ENCODE measurements at places on chromosomes 4 and X.
A peak's percentile ranks its signal among the peaks of the same experiment; 100 is the strongest.

GRCh38 chrX:37468124-37468739, 103.2 kb upstream of the LANCL3 start:
- no peak for DNase-seq

DNA sequence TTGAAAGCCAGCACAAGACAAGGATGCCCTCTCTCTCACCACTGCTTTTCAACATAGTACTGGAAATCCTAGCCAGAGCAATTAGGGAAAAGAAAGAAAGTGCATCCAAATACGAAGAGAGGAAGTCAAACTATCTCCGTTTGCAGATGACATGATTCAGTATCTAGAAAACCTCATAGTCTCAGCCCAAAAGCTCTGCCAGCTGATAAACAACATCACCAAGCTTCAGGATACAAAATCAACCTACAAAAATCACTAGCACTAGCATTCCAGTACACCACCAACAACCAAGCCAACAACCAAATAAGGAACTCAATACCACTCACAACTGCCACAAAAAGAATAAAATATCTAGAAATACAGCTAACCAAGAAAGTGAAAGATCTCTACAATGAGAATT, 38.6 kb downstream of the COX7B2 start:
- no peak for DNase-seq

GRCh38 chrX:136258951-136259350, 7.8 kb upstream of the MAP7D3 start:
- DNase-seq, result no peak

- DNase-seq, result no peak
Measured at GRCh38 chr4:112156112-112156511, 10.9 kb downstream of the FAM241A start.

GRCh38 chr4:53702334-53703266, 111.3 kb upstream of the LNX1 start:
- no peak for DNase-seq

DNA sequence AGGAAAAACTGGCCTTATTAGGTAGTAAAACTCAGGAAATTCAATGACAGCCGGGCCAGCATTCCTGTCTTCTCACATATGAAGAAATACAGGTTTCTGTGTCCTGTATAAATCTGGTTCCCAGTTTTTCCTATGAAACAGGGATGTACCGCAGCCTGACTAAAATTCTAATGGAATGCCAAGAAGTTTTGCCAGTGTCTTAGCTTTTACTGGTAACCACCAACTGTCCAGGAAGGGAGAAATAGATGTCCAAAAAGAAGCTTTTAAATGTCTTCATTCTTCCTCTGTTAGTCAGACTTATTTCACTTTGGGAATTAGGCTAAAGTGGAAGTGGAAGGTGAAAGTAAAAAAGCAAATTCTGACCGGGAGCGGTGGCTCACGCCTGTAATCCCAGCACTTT, 108.0 kb upstream of the TBL1X start:
- DNase-seq, result no peak

- DNase-seq, result no peak
Measured at GRCh38 chr4:2593003-2593402, 56.6 kb downstream of the FAM193A start.

GRCh38 chrX:37349221-37350033, at the start of gene PRRG1:
Gene PRRG1, plus strand, starts transcription at chrX:37349364. Its CDS starts 56,886 bp downstream, at chrX:37406250.
- DNase-seq, result peak; percentile 68

- no peak for DNase-seq
Measured at GRCh38 chr4:174435974-174436373, 86.3 kb downstream of the HPGD start.

GRCh38 chr4:37568489-37568888, 117.7 kb downstream of the RELL1 start:
- DNase-seq, result peak; percentile 21

DNA sequence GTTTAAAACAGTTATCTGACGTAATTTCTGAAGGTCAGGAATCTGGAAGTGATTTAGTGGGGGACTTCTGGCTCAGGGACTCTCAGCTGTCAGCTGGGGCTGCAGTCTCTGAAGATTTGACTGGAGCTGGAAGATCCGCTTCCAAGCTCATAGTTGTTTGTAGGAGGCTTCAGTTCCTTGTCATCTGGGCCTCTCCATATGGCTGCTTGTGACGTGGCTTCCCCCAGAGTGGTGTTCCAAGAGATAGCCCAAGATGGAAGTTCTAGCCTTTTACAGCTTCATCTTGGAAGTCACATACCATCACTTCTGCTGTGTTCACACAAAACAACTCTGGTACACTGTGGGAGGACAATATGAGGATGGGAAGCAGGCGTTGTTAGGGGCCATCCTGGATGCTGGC, 2.1 kb downstream of the MPC1L start:
- DNase-seq, result no peak

DNA sequence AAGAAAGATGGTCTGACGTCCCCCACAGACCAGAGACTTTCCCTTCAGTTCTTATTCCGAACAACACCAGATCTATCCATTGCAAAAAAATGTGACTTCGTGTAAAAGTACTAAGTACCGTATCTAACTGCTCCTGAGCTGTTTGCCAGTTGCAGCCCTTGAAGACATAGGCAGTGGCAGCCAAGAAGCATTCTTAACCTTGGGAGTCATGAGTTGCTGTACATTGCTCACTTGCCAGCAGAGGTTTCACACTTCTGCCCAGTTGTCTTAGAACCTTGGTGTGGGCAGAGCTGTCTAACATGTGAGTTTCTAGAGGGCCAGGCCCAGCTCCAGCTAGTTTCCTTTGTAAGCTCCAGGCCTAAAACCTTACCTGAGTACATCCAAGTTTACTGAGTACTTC, 10.5 kb upstream of the CHRDL1 start:
- DNase-seq, result no peak

DNA sequence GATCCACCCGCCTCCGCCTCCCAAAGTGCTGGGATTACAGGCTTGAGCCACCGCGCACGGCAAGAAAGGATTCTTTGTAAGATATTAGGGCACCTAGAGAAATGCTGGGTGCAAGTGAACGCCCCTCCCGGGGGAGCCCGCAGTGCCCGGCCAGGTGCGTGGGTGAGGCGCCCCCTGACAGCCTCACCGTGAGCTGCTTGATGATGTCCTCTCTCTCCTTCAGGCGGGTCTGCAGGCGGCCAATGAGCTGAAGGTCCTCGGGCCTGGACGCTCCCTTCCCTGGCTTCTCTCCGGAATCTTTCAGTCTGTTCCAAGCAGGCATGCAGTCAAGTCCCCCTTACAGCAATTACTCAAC, 21.9 kb downstream of the MED28 start:
- no peak for DNase-seq

DNA sequence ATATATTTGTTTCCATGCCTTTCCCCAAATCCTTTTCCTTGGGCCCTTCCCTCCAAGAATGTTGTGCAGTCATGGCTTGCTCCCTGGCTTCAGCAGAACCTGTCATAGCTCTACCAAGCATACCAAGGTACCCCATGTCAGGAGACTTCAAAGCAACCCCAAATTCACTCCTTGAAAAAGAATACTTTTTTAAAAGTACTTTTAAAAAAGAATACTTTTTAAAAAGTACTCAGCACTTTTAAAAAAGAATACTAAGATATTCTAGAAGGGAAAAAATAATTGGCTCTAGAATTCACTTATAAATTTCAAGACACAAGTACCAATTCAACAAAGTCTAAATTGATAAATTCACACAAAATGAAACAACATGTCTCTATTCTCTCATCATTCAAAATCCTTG, 76.0 kb downstream of the NR3C2 start:
- no peak for DNase-seq

DNA sequence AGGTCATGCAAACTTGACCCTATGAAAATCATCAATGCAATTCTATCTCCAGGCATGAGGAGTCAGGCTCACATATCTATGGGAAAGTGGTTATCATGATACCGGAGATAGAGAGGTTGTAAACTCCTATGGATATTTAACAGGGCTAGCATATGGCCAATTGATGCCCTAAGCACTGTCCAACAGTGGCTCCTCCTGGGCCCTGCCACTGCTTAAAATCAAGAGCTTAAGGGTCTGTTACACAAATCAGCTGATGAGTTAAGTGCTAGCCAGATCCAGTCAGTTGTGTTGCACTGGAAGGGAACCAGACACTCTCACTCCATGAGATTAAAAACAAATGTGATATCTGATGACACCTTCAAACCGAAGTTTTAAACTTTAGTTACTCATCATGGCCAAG, 337.6 kb downstream of the STIM2 start:
- DNase-seq, result no peak

- no peak for DNase-seq
Measured at GRCh38 chr4:184397516-184398163, 76.7 kb downstream of the IRF2 start.

DNA sequence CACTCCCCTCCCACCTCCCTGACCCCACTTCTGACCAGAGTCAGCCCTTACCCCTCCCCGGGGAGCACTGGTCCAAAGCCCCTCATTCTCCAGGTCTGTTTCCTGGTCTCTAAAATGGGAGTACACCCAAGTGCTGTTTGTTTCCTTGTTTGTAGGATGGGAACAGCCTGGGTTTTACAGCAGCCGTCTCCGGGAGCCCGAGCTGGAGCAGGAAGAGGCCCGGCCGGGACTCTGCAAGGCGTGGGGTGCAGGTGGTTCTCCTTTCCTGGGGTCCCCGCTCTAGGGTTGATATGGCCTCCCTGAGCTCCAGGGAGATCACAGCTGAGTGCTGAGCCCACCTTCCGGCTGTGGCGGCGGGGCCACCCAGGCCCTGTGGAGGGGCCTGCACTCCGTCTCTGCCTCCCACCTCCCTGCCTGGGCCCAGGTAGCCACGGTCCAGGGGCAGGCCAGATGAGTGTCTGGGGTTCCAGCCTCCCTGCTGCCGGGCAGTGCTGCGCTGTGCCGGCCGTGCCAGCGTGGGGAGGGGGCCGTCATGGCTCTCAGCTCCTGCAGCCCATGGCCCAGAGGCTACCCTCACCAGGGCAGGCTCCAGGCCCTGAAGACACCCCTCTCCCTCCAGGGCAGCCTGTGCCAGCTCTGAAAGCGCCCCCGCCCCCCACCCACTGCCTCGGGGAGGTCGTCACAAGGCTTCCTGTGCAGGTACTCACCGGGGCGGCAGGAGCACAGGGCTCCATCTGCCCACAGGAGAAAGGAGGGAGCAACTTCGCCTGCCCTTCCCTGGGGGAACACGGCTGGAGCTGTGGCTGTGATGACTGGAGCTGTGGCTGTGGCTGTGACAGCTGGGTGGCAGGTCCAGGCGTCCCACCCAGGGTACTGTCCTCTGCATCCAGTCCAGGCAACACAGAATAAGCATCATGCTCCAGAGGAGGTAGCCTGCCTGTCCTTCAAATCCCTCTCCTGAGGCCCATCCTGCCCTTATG, 98.8 kb downstream of the ADRA2C start:
- DNase-seq, result no peak

DNA sequence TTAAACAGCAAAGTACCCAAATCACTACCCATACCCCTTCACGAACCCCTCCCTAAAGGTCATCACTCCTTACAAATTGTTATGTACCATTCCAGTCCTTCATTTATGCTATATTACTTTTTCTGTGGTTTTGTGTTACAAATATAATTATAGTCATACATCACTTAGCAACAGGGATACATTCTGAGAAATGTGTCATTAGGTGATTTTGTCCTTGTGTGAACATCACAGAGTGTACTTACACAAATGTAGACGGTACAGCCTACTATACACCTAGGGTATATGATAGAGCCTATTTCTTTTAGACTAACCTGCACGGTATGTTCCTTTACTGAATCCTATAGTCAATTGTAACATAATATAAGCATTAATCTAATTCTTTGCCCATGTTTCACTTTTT, 61.9 kb downstream of the ASB9 start:
- no peak for DNase-seq

- DNase-seq, result no peak
Measured at GRCh38 chr4:56762484-56763250, 58.8 kb downstream of the SPINK2 start.

- DNase-seq, result no peak
Measured at GRCh38 chr4:169758401-169758962, 738 bp upstream of the HPF1 start.

DNA sequence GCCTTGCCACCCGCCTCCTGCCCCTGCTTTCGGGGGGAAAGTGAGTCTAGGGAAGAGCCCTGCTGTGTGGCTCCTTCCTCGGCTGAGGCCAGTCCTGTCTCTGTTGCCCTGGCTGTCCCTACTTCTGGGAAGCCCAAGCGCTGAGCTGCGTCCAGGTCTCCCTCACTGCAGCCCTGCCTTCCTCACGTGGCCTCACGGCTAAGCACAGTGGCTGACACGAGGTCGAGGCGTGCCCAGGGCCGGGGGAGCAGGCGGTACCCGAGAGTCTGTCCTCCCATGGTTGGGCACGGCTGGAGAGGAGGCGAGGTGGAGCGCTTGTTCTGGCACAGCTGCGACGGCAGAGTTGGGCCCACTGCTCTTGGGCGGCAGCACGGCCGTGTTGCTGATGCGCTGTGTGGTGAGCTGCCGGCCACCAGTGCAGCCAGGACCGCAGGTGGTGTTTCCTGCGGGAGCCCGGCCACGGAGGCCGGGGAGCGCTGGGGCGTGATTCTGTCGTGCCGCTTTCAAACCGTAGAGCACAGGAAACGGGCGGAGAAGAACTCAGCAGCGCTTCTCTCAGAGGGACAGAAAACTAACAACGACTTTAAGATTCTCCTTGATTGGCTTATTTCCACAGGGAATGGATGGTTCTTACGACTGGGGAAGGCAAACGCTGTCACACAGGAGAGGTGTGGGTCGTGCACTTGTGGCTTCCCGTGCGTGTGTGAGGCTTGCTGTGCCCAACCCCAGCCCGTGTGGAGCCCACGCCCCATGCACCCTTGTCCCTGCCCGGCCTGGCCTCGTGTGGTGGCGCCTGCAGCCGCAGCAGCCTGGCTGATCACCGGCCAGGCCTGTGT, 21.3 kb downstream of the MAEA start:
- no peak for DNase-seq

DNA sequence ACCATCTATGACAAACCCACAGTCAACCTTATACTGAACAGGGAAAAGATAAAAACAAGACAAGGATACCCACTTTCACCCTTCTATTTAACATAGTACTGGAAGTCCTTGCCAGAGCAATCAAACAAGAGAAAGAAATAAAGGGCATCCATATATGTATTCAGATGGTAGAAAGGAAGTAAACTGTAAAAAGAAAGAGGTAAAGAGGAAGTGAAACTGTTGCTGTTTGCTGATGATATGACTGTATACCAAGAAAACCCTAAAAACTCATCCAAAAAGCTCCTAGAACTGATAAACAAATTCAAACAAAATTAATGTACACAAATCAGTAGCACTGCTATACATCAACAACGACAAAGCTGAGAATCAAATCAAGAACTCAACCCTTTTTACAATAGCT, 538.7 kb upstream of the PABPC4L start:
- no peak for DNase-seq

DNA sequence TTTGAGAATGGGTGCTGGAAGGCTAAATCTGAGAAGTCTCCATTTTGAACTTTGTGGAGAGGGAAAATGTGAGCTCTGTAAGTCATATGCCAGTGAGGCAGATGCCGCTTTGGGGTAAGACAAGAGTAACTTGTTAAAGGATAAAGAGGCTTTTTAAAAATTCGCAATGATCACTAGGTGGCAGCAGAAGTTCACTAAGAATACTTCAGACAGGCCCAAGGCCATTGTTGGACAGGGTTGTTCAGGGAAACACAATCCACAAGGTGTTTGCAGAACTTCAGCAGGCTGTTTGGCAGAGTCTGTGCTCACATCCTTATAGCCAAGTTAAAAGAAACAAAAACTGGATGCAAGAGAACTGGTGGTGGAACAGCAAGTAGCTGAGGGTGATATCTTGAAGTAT, 13.7 kb upstream of the PIGA start:
- DNase-seq, result peak; percentile 67
